ENCODE measurements at places on chromosomes 3 and 15.

- DNase-seq, result no peak
Observed at GRCh38 chr3:158058495-158059130, 47.6 kb downstream of the SHOX2 start.

- DNase-seq, result no peak
Observed at GRCh38 chr15:101698314-101698713, 26.0 kb downstream of the TARS3 start.

- no peak for DNase-seq
Observed at GRCh38 chr3:54625805-54626787, 301.8 kb downstream of the LRTM1 start.

DNA sequence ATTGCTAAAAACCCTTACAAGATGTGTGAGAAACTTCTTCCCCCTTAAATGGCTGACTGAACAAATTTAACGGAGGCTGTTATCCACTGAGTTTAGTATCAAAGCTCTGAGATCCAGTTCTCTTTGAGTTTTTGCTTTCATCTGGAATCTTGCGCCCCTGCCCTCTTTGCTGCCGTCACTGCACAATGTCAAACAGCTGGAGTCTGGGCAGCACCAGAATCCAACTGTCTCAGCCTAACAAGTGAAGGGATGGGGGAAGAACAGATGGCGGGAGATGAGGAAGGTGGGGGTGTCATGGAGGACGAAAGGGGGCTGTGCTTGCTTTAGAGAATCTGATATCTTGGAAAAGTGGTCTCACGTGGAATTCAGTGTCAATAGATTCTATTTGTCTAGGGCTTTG, 7.0 kb upstream of the BOC start:
- DNase-seq, result no peak

- DNase-seq, result no peak
Observed at GRCh38 chr3:94615275-94616065, 552.6 kb downstream of the NSUN3 start.

- no peak for DNase-seq
Observed at GRCh38 chr15:31039961-31040360, 48.5 kb upstream of the MTMR10 start.

Measured in T-helper 2 cell (primary cell).